Right renal cortex interstitium (tissue), 3 donors: ENCODE measurements at places on chromosomes 13 and 19. TPM values are rescaled to one million over a fixed set of nuclear protein-coding genes. Genes with fewer than 3 reads are reported as not detected.

CLDN10 gene
- 114 TPM for polyA plus RNA-seq

GRCh38 chr13:103958691-103959090, 892.5 kb upstream of the SLC10A2 start:
- DNase-seq: no peak

GRCh38 chr13:110555601-110556223, 5.8 kb downstream of the RAB20 start:
- DNase-seq: no peak

GRCh38 chr13:45119469-45119990, 780 bp upstream of the GTF2F2 start:
- DNase-seq: peak; percentile 29

- DNase-seq: no peak
These were observed at the start of gene PEAK3 for GRCh38 chr19:2282062-2282861. TSS of gene PEAK3 (minus strand) at chr19:2282175. CDS start at chr19:2280931, 1,244 bp downstream.
